ENCODE measurements at places on chromosomes 1 and 21.
A peak's percentile ranks its signal among the peaks of the same experiment; 100 is the strongest.

GRCh38 chr1:229410692-229411433, 23.0 kb downstream of the ACTA1 start:
- no peak for DNase-seq

GRCh38 chr1:173421789-173422188, 55.3 kb upstream of the PRDX6 start:
- no peak for DNase-seq

- DNase-seq: no peak
Observed at GRCh38 chr1:199422206-199422605, 605.3 kb upstream of the NR5A2 start.

DNA sequence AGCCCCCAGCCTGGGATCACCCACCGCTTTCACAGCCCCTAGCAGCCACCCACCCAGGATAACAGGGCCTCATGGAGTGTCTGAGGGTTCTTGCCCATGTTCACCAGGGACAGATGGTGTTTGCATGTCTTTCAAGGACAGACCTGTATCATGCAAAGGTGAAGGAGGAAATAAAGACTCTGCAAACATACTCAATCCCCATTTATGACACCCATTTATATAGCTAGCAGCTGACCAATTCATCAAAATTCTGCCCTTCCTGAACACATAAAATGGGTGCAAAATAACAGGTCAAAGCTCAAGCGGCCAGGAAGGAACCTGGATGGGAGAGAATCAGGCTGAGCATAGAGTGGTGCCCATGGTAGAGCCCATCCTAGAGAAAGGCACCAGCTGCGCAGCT, 32.8 kb upstream of the LYPD8 start:
- DNase-seq: no peak

DNA sequence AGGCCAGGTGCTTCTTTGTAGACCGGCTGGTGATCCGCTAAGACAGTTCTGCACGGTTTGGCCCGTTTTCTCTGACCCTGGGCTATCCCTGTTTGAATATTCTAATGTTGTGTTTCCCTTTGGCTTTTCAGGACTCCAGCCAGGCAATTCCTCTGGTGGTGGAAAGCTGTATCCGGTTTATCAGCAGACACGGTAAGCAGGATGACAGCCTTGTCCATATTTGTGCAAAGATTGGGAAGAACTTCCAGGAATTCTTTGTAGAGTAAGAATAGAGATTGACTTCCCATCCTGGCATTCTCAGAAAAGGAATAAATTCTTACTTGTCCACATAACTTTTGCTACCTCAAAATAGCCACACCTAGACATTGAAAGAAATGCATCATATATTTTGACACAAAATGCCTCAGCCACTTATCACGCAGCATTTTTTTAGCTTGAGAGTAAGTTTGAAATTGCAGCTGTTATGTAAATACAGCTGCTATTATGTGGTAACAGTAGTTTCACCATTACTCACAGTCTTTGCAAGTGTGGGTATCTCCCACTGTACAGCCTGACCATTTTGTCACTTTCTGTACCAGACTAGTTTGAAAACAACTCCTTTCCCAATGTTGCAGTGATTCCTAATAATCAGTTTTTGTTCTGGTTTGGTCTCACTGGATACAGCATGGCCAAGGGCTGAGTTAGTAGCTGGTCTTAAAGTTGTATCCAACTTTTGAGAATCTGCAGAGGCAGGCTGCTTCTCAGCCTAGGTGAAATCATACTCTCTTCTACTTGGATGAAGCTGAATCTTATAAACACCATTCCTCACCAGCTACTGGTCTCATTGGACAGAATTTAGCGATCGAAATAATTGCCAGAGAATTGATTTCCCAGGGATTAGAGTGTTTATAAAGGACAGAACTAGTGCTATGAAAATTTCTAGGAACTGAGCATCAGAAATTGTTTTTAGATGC, 40.0 kb upstream of the IKBKE start:
- no peak for DNase-seq

GRCh38 chr1:119766374-119766794, 2.3 kb downstream of the HMGCS2 start:
- DNase-seq: no peak

- no peak for DNase-seq
Observed at GRCh38 chr1:69862906-69863305, 295.2 kb downstream of the LRRC7 start.

DNA sequence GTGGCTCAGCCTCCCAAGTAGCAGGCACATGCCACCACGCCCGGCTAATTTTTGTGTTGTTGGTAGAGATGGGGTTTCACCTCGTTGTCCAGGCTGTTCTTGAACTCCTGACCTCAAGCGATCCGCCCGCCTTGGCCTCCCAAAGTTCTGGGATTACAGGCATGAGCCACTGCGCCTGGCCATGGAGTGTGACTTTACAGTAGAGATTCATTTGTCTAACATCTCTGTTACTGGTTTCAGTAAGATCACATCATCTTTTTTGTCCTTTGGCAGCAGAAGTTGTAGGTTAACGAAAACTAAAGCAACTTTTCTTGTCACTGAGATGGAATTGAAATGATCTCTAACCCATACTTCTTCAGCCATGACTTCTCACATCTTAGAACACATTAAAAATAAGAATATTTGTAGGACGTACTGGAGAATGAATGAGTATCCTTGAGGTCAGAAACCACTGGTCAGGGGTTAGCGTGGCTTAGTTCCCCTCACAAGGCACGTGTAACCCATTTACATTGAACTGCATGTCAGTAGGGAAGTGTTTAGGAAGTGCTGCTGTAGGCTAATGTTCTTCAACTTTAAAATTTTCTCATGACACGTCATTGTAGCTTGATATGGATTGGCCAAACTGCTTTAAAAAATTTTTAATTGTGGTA, 75.9 kb downstream of the CAMTA1 start:
- no peak for DNase-seq

GRCh38 chr1:6497215-6497866, 5.9 kb upstream of the PLEKHG5 start:
- no peak for DNase-seq

- no peak for DNase-seq
Observed at GRCh38 chr1:6852136-6852890, 67.1 kb downstream of the CAMTA1 start.

DNA sequence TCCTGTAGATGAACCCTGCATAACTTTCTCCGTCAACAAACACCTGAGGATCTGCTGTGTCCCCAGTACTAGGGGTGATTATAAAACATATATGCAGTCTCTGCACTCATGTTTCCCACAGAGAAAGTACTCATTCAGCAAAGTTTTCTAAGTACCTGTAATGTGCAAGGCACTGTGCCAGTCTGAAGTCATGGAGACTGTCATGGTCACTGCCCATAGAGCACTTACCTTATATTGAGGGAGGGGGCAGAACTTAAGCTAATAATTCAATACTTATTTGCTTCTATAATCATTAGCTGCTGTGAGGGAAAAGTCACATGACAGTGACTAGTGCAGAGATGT, 41.2 kb downstream of the MAP3K21 start:
- no peak for DNase-seq

- DNase-seq: no peak
Observed at GRCh38 chr1:51270751-51271150, 34.7 kb downstream of the RNF11 start.

DNA sequence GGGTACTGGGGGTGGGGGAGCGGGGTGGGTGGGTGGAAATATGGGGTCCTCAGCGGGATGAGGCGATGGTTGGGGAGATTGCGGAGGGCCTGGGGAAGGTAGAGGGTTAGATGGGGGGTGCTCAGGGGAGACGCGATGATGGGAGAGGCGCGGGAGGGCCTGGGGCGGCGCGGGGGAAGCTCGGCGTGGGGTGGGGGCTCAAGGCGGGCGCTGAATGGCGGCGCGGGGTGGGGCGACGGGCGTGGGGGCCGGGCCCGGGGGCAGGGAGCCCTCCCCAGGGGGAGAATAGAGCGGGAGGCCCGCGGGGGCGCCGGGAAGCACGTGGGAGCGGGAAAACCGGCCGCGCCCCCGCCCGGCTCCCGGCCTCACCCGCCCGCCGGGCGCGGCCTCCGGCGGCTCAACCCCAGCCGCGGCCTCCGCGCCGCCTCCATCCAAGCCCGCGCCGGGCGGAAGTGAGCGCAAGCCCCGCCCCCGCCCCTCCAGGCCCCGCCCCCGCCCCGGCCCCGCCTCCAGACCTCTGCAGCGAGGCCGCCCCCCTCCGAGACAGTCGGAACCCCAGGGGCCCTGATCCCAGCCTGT, at the start of gene FAAP20:
TSS of gene FAAP20 (minus strand) at position 454 of the 579 bp plus-strand sequence. CDS start at position 431, 23 bp downstream.
- peak; percentile 92 for DNase-seq

DNA sequence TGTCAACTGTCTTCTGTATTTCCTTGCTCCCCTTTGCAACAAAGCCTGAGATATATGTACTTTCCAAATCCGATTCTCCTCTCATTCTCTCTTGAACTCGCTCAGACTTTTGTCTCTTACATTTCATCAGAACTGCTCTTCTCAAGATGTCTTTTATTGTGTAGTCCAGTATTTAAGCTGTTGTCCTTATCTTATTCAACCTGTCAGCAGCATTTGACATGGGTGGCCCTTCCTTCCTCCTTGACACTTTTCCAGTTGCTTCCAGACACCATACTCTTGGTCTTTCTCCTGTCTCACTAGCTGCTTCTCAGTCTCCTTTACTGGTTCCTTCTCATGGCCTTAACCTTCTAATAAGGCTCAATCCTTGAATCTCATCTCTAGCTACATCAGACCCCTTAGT, 47.0 kb downstream of the TSNAX start:
- no peak for DNase-seq

DNA sequence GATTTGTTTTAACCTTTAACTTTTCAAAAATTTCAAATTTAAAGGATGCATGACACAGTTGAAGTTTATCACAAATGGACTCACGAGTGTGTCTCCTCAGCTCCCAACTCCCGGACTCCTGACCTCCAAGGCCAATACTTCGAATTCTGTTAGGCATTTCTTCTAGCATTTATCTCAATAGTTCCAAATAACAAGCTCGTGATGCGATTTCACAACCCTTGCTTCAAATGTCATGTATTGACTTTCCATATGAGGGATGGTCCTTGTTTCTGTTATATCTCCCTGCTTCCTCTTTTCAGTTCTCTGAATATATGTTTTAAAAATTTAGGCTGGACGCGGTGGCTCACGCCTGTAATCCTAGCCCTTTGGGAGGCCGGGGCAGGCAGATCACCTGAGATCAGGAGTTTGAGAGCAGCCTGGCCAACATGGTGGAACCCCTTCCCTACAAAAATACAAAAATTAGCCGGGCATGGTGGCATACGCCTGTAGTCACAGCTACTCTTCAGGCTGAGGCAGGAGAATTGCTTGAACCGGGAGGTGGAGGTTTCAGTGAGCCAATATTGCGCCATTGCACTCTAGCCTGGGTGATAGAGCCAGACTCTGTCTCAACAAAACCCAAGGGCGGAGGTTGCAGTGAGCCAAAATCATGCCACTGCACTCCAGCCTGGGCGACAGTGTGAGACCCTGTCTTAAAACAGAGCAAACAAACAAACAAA, 52.0 kb upstream of the TINAGL1 start:
- DNase-seq: no peak

DNA sequence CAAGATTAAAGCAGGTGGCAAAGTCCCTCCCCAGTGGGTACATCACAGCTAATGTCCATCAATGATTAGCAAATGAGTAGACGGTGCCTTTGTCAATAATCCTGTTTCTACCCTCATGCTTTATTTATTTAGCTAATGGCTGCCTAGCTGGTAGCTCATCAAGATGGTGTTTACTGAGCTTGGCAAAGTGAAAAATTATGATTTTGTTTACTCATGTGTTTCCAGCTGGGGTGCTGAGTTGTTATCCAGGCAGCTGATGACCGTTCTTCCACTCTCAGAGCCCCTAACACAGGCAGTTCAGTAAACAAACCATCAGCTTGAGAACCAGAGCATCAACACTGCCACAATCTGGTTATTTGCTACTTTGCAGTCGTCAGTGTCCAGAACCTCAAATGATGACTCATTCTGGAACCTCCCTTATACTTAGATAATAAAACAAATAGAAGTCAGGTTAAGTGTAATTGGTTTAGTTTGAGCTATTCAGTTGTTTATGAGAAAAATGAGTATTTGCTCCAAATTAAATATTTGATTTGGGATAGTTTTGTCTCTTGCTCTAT, 163.9 kb downstream of the ST6GALNAC5 start:
- DNase-seq: no peak

- no peak for DNase-seq
Observed at GRCh38 chr1:200374569-200375295, 35.1 kb downstream of the ZNF281 start.

GRCh38 chr1:227943381-227944089, 4.2 kb downstream of the WNT9A start:
- no peak for DNase-seq

DNA sequence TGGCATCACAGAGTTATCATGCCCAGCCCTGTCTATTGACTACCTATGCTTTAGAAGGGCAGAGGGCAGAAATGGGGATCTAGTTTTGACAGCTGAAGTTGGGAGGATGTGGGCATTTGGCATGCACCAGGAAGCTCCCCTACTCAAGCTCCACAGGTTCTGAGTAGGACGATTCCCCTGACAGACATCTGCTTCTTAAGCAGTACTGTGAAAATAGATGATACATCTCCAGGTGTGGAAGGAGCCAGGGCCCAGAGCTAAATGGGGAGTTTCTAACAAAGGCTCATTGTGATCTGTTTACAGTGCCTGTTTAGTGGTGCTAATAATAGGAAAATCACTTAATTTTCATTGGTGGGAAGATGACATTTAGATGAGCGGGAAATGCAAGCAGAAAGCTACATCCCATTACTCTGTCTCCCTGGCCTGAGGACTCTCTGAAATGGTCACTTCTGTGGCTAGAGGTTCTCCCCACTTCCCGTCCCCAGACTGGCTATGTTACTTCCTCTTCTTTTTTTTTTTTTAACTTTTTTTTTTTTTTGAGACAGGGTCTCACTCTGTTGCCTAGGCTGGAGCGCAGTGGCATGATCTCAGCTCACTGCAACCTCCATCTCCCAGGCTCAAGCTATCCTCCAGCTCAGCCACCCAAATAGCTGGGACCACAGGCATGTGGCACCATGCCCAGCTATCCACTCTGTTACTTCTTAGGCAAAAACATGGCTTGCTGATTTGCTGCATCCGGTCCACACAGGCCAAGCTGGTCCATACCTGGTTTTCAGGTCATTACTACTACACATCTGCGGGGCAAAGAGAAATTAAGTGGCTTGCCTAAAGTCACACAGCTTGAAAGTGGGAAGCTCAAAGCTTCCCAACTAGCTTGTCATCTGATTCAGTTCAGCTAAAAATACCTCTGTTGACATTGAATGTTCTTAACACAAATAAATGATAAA, 23.2 kb upstream of the CNIH3 start:
- DNase-seq: no peak

DNA sequence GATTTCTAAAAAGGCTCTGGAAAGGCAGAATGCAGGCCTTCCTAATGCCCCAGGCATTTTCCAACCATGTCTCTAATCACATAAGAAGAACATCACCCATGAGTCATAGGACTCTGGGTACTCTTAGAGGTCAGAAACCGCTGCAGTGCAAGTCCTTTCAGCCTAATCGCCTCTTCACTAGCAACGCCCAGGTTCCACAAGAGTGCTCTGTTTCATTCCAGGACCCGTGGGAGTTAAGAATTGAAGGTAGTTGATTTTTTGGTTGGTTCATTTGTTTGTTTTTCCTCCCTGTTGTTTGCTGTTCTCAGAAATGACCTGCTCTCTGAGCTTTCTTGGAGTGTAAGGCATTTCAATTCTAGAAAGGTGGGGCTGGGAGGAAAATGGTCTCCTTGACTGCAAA, 123.2 kb downstream of the NR5A2 start:
- DNase-seq: no peak
